ENCODE measurements at places on chromosomes 6 and 20.

DNA sequence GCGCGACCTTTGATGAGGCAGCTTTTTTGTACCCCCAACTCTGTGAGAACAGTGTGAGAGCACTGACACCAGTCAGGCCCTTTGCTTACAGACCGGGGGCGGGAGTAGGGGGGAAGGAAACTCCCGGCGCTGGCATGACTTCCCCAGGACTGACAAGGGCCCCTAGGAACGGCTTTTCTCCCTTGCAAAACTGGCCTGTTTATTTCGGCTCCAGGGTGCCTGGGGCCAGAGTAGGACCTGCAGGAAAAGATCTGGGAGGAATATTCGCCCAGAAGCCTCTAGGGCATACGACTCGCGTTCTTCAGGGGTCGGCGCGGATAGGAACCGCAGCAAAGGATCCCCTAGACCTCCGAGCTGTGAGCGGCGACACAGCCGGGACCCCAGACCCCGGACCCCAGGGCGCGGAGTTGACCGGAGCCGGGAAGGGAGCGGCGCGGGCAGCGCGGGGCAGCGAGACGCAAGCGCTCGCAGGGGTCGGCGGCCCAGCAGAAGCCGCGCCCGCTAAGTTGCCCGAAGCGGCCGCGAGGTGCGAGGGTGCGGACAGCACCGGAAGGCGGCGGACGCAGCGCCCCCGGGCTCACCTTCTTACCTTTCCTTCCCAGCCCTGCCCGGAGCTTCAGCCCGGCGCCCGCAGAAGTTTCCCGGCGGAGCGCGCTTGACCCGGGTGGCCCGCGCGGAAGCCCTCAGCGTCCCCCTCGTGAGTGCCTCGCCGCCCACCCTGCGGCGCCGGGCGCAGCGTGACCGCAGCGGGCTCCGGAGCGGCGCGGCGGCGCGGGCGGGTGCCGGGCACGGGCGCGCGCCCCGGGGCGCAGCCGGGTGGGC is at the start of gene POPDC3:
Gene POPDC3 (minus strand): TSS at position 771 of the 822 bp plus-strand sequence. CDS start 18,105 bp downstream, outside the sequence.
- DNase-seq, result no peak

DNA sequence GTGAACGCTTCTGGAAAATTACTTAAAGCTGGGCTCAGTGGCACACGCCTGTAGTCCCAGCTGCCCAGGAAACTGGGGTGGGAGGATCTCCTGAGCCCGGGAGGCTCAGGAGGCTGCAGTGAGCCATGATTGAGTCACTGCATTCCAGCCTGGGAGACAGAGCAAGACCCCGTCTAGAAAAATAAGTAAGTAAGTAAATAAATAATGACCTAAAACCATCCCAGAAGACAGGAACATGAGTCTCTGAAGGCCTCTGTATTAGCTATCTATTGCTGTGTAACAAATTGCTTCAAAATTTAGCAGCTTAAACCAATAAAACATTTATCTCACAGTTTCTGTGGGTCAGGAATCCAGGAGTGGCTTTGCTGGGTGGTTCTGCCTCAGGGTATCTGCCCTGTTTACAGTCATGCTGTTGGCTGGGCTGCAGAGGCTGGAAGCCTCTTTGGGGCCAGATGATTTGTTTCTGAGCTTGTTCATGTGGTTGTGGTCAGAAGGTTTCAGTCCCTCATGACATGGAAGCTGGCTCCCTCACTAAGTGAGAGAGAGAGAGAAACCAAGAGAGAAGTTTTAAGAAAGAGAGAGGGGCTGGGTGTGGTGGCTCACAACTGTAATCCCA is 48.4 kb upstream of the NCOA3 start:
- DNase-seq, result no peak

DNA sequence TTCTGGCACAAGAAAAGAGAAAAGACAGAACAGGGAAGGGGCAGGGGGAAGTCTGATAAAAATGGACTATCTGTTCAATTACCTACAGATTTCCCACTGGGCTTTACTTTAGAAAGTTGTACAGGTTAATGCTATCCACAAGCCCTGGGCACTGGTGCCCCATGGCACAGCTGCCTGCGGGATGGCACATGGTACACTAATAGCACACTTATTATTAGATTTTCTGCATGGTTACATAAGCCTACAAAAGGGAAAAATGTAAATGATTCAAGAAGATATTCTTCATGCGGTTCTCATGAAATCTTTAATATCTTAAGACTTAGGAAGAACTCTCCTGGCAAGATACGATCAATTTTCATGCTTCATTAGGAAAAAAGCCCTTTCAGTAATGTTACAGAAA is 137.5 kb downstream of the GMPR start:
- no peak for DNase-seq

DNA sequence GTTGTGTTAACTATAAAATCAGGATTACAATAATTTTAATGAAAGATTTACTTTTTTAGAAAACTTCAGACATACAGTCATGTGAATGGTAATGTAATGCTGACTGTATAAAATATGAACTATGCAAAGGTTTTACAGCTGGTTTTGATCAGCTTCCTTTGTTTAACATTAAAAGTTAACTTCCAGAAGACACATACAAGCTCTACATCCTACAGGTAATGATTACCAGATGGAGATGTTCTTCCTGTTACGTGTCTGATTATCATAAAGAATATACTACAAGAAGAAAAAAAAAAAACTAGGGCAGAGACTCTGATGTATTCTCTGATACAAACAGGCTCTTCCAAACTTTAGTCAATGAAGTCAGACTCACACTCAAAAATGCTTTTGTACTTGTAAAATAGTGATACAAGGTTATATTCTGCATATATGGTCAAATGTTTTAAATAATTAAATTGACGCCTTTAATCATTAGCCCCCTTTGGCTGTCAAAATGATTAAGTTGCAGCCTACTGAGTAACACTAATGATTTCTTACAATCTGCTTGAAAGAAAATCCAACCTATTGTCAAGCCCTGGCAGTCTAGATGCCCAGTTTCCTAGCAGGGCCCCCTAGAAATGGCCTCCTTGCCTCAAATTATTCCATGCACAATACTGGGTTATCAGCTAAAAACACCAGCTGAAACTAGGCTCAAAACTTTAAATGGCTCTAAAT is 251.8 kb upstream of the RUNX2 start:
- DNase-seq, result no peak

DNA sequence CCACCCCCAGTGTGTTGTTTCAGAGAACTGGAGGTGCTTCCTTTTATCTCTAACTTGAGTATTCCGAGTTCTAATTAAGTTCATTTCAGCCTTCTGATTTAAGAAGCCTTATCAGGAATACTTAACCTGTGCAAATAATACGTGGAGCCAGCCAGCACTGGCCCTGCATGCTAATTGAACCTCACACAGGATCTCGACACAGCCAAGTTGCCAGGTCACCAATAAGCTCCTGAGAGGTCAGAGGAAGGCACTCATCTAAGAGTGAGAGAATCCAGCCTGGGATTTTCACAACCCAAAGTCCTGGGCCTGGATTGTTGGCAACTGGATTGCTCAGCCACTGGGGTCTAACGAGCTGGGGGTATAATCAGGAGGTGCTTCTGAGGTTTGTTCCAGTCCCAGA is 157.7 kb upstream of the LRFN2 start:
- no peak for DNase-seq

- DNase-seq, result no peak
Observed at GRCh38 chr20:64108731-64109681, 1.6 kb upstream of the NPBWR2 start.

DNA sequence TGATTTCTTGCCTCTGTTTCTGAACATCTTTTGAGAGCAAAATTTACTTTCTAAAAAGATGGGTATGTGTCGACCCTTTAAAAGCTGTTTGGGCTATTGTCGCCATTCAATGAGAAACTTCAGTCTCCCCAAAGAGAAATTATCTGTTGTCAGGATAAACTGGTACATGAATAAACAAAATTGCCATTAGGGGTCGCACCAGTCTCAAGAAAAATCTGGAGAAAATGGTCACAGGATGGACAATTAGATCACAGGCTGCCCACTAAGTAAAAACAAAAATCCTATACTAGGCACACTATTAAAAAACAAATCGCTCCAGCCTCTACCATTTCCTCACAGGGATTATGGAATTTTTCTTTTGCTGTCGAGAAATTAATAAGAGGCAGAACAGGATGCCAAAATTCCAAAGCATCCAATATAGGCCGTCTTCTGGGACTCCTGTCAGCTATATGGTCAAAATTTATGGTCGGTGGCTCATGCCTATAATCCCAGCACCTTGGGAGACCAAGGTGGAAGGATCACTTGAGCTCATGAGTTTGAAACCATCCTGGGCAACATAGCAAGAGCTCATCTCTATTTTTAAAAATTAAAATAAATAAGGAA is 5.5 kb upstream of the HLA-E start:
- DNase-seq, result peak; percentile 30

DNA sequence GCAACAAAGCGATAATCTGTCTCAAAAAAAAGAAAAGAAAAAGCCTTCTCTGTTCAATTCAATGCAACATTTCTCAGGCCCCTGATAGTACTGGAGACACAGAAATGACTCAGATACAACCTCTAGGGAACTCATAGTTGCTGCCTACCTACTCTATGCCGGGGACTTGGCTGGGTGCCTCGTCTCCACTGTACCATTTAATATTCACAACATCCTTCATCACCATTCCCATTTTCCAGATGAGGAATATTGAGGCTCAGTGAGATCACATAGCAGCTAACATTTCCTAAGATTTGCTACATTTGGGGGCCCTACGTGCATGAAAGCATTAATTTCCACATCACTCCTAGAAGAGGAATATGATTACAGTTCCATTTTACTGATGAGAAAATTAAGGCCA is 7.5 kb downstream of the NOL4L start:
- DNase-seq, result no peak

GRCh38 chr6:122315842-122316241 is 83.6 kb upstream of the HSF2 start:
- no peak for DNase-seq

- no peak for DNase-seq
Observed at GRCh38 chr20:45545754-45546453, 1.3 kb downstream of the EPPIN start.

GRCh38 chr20:63908008-63908682 is 13.2 kb downstream of the DNAJC5 start:
- DNase-seq, result no peak

- DNase-seq, result peak; percentile 36
Observed at GRCh38 chr6:7910654-7911344, at the start of gene TXNDC5. TSS of gene TXNDC5 (minus strand) at chr6:7910788. CDS start at chr6:7910776, 12 bp downstream.

DNA sequence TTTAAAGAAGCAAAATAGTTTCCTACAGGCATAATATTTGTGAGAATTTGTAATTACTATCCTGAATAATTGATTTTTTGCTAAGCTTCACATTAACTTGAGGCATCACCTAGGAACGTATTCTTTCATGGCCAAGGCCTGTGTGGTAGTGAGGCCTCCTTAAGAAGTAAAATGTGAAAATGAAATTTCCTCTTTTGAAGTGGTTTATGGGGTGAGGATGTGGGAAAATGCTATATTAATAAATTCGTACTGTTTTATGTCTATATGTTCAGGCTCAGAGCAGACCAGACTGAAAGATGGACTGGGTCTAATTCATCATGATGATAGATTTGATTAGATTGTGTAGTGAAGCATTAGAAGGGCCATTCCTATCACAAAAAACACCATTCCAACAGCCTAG is 33.1 kb downstream of the MYLIP start:
- DNase-seq, result no peak

DNA sequence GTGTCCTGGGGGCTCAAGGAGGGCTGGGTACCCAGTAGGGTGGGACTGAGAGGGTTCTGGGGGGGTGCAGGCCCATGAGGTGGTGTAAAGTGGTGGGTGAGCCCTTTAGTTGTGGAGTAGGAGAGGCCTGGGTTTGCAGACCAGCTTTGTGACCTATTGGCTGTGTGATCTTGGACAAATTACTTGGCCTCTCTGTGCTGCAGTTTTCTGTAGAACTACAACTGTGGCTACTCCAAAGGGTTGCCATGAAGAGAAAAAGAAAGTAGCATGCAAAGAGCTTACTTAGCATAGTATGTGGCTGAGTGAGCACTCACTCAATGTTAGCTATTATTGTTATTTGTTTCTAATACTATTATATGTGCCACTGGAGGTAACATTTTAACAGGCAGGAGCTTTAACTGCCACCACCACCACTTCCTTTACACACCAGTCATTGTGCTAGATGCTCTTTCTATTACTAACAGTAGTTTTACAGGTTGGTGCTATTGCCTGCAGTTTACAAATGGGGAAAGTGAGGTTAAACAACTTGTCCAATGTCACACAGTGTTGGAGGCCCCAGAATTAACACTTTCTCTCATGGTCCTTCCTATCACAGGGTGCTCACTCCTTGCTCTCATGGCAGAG is 286.8 kb downstream of the DHX35 start:
- no peak for DNase-seq

DNA sequence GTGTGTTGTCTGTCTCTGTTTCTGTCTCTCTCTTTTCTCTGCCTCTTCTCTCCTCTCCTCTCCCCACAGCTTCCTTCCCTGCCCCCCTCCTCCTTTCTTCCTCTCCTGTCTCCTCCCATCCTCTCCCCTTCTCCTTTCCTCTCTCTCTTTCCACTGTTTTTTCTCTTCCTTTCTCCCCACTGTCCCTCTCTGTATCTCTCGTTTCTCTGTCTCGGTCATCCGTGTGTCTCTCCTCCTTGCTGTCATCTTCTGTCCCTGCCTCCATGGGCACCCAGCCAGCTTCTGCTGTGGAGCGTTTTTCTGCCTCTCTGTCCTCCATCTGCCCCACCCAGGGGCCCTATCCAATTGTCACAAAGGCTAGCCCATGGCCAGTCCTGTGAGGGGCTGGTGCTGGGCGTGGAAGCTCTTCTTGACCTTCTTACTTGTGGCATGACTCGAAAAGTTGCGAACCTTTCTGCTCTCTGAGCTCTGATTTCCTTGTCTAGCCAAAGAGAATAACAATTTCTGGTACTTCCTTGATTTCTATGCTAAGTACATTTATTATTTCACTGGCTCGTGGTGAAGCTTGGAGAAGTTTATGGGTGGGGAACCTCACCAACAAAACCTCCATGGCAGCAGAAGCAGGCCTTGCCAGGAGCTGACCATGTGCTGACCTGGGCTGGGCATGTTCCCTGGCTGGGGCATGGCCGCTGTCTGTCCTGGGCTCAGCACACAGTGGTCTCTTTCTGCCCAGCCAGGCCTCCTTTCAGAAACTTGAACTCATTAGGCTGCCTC is 69.3 kb downstream of the CEBPB start:
- no peak for DNase-seq

DNA sequence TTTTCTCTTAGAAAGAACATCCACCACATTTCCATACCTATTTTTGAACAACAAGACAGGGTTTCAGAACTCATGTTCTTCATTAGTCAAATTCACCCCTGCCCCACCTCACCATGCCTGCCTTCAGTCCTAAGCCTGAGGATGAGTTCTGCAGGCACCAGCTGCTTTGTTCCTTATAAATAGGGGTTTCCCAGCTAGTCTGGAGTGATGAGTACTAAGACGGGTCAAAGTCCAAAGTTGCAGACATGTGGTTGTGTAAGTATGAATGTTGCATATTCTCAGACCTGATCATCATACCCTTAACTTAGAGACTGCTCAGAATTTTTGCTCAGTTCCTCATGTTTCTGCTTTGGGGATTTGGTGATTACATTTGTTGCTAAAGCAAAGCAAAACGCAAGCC is 257.7 kb upstream of the CDYL start:
- no peak for DNase-seq

- no peak for DNase-seq
Observed at GRCh38 chr6:36550473-36551000, 3.3 kb upstream of the STK38 start.

DNA sequence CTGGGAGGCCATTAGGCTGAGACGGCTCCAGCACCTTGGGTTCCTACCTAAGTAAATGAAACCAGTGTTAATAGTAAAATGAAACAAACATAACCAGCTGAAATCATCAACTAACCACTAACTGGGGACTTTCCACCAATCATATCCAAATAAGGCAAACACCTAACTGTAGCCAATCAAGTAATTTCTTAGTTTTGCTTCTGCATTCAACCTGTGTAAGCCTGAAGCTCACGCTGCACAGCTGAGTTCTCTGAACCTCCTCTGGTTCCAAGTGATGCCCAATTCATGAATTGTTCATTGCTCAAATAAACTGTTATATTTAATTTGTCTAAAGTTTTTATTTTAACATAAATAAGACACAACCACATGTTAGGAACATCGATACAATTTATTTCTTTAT is 22.5 kb downstream of the KLHL32 start:
- no peak for DNase-seq
